ENCODE measurements at places on chromosomes 5 and 9.

DNA sequence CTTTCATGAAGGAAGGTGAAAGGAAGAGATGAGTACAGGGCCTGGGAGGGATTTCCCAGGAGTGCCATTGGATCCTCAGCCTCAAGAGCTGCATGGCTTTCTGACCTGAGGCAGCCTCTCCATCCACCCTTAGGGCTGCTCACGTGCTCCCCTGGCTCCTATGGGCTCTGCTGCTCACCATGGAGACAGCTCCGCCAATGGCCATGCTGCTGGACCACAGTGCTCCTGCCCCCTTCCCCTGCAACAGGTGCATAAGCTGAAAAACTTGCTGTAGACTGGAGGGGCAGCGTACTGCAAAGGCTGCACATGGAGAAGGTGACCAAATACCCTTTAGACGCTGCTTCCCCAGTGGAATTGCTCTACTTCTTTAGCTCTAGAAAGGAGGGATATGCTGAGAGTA, 112.7 kb upstream of the PANK3 start:
- no peak for ATAC-seq

DNA sequence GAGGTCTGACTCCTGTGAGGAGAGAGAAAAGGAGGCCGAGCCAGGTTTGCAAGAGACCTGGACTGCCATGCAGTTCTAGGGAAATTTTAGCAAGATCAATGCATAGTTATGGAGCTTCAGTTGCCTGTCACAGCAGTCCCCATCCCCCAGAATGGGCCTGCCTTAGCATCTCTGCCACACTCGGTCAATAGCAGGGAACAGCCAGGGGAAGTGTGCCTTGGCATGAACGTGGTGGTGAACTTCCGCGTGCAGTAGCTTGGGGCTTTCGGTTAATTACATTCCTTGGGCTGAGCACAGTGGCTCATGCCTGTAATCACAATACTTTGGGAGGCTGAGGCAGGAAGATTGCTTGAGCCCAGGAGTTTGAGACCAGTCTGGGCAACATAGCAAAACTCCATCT, 157.8 kb downstream of the TLE1 start:
- ATAC-seq, result no peak

DNA sequence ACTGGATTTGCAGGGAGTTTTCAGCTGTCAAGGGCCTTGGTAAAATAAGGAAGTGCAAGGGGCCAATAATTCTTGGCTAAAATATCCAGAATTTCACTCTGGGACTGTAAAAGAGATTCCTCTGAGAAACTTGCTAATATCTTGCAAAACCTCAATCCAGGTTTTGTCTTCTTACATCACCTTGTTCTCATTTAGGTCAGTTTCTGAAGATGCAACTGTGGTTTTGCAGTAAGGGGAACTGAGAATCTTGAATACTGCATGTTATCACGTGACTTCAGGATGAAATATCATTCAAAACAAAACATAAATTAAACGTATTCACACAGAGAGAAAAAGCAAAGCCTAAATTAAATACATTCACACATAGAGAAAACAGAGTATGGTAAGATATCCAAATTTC, 35.0 kb upstream of the RIC1 start:
- no peak for ATAC-seq

GRCh38 chr5:82991678-82992323, 85.4 kb downstream of the TMEM167A start:
- ATAC-seq, result no peak

- ATAC-seq, result no peak
These were observed 24.4 kb downstream of the ZCCHC7 start for GRCh38 chr9:37144762-37145161.

DNA sequence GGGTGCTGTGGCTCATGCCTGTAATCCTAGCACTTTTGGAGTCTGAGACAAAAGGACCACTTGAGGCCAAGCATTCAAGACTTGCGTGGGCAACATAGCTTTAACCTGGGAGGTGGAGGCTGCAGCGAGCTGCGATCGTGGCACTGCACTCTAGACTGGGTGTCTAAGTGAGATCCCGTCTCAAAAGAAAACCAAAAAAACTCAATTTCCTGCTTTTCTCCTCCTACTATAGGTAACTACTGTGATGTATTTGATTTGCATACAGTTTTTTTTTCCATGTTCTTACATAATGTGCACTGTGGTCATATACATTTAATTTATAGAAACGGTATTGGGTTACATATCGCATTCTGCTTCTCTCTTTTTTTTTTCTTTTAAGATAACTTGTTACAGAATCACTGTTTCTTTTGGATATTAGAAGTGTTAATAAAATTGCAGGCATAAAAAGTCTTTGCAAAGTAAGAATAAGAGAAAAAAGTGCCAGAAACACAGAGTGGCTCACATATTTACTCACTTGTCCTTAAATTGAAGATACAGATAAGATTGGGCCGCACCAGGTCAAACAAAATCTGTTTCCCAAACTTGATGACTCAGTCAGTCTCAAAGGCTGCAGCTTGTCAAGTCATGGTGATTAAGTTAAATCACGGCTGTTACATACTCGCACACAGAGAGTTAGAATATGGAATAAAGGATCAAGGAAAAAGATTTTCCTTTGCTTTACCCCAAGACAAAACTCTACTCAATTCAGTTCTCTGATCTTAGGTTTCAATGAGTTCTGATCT, 2.0 kb upstream of the PTGR1 start:
- no peak for ATAC-seq

- ATAC-seq, result no peak
These were observed 6.0 kb downstream of the NR3C1 start for GRCh38 chr5:143397302-143398052.

DNA sequence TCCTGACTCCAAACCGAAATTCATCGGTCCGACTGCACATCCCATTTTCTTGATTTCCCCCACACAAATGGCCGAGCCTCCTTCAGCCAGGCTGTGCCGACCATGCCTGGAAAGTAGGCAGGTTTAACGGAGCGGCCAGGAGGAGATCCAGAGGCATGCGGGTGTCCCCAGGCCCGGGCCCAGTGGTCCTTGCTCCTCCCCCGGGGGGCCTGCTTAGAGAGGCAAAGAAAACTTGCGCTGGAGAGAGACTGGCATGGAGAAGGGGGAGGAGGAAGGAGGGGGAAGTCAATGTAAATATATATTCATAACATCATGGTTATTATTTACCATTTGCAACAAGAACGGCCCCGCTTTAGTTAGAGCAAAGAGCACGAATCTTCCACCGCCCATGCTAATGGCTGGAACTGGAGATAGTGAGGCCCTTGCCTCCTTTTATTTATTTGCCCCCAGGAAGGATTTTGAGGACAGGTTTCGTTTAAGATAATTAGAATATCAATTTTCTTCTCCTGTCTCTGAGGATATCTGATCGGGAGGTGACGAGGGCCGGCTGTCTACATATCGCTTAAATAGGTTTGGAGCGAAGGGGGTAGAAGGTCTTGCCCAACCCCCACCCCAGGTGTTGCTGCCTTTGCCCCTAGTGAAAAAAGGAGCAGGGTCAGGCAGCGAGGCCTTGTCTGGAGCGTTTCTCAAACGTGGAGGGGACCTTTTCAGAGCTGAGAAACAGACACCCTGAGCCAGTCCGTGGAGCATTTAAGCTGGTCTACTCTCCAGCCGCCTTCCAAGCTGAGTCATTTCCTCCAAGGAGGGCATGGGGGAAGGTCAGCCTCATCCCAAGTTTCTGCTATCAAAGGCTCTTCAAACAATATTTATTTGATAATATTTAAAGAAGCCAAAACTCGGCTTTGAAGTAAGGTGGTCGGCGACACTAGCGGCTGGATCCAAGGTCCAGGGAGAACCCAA, 2.5 kb downstream of the BARHL1 start:
- ATAC-seq, result no peak

GRCh38 chr5:50927953-50928352, 261.5 kb downstream of the PARP8 start:
- ATAC-seq, result no peak

- ATAC-seq, result no peak
These were observed 506.3 kb upstream of the WWC1 start for GRCh38 chr5:167785106-167785505.

- ATAC-seq, result no peak
These were observed 303.6 kb upstream of the MSX2 start for GRCh38 chr5:174420651-174421407.

DNA sequence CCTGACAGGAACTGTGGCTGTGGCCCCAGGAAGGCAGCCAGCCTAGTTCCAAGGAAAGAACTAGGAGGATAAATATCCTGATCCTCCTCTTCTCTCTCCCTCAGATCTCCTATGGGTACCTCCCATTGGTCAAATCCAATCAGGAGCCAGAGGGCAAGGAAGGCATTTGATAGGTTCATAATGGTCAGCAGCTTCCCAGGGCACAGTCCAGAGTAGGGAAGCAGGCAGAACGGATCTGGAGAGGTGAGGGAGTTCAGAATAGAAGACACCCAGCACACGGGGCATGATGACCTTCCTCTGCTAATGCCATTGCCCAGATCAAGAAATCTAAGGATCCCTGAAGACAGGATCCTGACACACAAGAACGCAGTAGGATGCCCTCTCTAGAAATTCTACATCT, 8.6 kb downstream of the ABLIM3 start:
- ATAC-seq, result no peak

DNA sequence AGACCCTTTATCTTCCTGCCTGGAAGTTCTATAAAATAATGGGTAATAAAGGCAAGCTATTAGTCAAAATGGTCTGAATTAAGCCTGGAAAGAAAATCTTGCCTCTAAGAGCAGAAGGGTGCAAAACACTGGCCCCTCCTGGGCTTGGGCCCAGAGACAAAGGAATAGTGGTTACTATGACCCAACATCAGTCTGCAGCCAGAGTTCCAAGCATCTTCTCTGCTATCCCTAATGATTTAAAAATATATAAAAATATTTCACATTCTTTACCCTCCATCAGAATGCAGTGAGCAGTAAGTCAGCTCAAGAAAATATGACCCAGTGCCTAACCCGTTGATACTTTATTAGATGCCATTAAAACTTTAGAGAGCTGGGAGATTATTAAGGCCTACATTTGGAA, 14.7 kb downstream of the TNFAIP8 start:
- ATAC-seq, result no peak

GRCh38 chr9:119332522-119332921, 36.7 kb downstream of the BRINP1 start:
- ATAC-seq, result no peak

- no peak for ATAC-seq
These were observed 230.8 kb downstream of the ENC1 start for GRCh38 chr5:74409712-74410111.

- ATAC-seq, result no peak
These were observed 740.9 kb downstream of the DTWD2 start for GRCh38 chr5:118247458-118247857.

GRCh38 chr9:91816356-91816755, 133.7 kb downstream of the ROR2 start:
- no peak for ATAC-seq

- ATAC-seq, result no peak
These were observed 344.9 kb downstream of the ICE1 start for GRCh38 chr5:5767286-5767928.

DNA sequence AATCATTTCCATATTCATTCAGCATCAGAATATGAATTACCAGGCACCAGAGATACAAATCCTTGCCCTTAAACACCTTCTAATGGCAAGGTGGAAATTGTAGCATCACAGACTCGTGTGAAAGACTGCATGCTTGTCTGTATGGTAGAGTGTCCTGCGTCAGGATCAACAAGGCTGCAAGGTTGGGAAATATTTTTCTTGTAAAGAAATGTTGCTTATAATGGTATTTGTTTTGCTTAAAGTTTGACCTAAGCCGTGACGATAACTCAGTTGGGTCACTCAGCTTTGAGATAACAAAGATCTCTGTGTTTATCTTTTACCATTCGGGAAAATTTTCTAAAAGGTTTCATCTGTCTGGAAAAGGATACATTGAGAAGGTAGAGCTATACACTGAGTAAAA, 87.6 kb downstream of the BASP1 start:
- no peak for ATAC-seq

- no peak for ATAC-seq
These were observed 78.0 kb upstream of the TGFBR1 start for GRCh38 chr9:99026956-99027298.

DNA sequence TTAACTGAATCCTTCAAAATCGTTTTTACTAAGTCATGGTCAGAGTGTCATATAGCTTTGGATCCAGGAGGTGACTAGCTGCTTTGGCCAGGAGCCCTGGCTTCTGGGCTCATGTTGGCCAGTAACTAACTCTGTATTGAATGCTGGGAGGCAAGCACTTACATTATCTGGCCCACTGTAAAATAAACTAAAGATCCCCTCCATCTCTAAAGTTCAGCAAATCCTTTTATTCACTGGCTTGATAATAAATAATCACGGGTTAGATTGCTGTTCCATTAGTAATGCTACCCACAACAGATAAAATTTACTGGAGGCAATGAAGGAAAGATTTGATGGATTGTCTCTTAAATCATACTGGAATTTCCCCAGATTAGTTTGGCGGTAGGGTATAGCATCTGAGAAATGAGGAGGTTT, 382.2 kb upstream of the TLE4 start:
- ATAC-seq, result no peak

- no peak for ATAC-seq
These were observed 192.9 kb upstream of the OTULINL start for GRCh38 chr5:14388741-14389140.

GRCh38 chr9:137136261-137136880, 2.6 kb upstream of the GRIN1 start:
- peak; percentile 47 for ATAC-seq

DNA sequence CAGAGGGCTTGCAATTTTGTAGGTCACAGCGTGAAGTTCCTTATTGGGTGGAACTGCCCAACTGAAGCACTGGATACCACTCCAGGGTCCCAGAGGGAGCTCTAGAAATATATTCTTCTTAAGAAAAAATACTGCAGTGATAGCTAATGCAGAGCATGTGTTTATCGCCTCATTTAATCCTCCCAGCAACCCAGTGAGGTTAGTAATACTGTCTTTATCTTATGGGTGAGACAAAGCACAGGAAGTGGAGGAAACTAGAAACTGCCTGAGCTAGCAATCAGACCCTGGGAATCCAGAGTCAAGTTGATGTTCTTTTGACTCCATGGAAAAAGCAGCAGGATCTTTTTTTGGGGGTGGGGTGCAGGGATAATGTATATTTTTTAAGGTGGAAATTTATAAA, 153.3 kb downstream of the PJA2 start:
- no peak for ATAC-seq

GRCh38 chr9:105880517-105880916, 186.2 kb downstream of the TMEM38B start:
- no peak for ATAC-seq

GRCh38 chr5:38535248-38535750, 21.1 kb downstream of the LIFR start:
- no peak for ATAC-seq

DNA sequence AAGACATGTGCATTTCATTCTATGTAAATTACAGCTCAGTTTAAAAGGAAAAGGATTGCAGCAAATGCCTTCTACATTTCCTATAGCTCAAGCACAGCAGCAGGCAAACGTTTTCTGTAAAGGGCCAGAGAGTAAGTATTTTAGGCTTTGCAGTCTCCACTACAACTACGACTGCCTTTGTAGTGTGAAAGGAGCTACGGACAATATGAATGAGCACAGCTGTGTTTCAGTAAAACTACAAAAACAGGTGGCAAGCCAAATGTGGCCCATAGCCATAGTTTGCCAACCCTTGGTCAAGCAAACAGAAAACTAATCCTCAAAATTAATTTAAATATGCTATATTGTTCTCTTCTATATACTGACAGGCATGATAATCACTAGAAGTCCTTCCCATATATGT, 7.2 kb downstream of the PTBP3 start:
- peak; percentile 41 for ATAC-seq
